ENCODE measurements at places on chromosomes 12 and 14.
A peak's percentile ranks its signal among the peaks of the same experiment; 100 is the strongest.

- DNase-seq: no peak
Measured at GRCh38 chr12:14278294-14278953, 87.1 kb upstream of the ATF7IP start.

- DNase-seq: peak; percentile 27
Measured at GRCh38 chr12:66048835-66049537, 81.6 kb downstream of the LLPH start.

- no peak for DNase-seq
Measured at GRCh38 chr12:131047789-131048610, 94.3 kb downstream of the ADGRD1 start.

- no peak for DNase-seq
Measured at GRCh38 chr14:74627076-74627475, 15.0 kb upstream of the LTBP2 start.

- DNase-seq: no peak
Measured at GRCh38 chr14:91722386-91722785, 9.5 kb downstream of the CATSPERB start.

GRCh38 chr12:92628476-92628875 is 74.3 kb upstream of the PLEKHG7 start:
- no peak for DNase-seq

DNA sequence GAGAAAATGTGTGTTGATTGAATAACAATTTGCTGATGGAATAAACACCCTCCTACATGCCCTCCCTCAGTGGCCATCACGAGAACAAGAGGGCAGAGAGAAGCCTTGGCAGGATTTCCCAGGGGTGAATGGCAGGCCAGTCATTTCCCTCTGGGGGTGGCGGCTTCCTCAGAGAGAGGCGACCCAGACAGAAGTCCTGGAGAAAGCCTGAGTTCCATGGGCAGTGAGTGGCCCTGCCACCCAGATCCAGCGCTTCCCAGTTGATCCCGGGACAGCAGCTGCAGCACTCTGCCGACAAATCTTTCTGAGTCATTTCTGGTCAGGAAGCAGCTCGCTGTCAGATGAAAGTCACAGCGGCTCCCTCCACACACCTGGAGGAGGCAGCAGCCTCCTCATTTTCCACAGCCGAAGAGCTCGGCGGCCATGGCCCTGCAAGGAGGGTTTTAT is 123.0 kb downstream of the SCARB1 start:
- DNase-seq: no peak

- no peak for DNase-seq
Measured at GRCh38 chr12:47798382-47798948, 21.2 kb downstream of the HDAC7 start.

GRCh38 chr14:64025479-64025878 is 172.7 kb downstream of the SYNE2 start:
- DNase-seq: no peak

DNA sequence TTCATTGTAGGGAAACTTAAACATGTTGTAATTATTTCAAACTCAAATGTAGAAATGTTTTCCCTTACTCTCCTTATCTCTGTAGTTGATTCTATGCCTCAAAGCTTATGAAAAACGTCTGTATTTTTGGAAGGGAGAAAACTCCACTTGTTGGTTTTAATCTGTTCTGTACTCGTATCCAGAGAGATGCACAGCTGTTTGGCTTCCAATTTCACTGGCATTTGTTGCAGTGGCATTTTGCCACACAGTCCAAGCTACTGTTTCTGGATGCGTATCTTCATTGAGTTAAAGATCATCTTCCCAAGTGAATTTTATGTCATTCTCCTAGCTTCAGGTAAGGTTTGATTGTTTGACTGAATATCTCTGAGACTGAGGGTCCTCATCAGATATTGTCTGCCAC is 481.4 kb downstream of the TRHDE start:
- no peak for DNase-seq

- DNase-seq: no peak
Measured at GRCh38 chr12:15982471-15982870, 71.3 kb downstream of the DERA start.

DNA sequence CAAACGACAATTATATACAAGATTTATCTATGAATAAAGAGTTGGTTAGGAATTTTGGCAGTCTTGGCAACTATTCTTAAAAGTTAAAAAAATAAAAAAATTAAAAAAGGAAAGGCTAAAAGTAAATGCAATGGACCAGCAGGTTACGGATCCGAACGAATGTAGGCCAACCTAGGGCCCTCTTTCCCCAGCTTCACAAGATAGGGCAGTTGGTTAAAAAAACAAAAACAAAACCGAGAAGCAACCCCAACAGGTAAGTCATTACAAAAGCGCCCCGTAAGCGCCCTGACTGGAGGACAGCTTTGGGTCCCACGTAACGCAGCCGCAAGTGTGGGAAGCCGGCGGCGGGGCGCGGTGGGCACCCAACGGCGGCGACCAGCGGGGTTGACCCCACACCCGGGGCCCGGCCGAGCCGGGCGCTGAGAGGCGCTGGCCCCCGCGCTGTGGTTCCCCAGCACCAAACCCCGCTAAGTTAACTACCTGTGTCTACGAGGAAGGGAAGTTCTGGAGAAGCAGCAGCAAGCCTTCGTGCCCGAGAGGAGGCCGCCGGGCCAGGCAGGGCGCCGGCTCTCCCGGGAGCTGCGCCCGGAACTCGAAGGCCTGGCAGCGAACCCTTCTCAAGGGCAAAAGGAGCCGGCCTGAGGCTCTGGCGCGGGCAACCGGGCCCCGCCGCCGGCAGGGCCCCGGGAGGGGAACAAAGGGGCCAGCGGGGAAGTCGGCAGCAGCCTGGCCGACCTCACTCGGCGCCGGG is 882 bp downstream of the HECTD1 start:
- peak; percentile 82 for DNase-seq

DNA sequence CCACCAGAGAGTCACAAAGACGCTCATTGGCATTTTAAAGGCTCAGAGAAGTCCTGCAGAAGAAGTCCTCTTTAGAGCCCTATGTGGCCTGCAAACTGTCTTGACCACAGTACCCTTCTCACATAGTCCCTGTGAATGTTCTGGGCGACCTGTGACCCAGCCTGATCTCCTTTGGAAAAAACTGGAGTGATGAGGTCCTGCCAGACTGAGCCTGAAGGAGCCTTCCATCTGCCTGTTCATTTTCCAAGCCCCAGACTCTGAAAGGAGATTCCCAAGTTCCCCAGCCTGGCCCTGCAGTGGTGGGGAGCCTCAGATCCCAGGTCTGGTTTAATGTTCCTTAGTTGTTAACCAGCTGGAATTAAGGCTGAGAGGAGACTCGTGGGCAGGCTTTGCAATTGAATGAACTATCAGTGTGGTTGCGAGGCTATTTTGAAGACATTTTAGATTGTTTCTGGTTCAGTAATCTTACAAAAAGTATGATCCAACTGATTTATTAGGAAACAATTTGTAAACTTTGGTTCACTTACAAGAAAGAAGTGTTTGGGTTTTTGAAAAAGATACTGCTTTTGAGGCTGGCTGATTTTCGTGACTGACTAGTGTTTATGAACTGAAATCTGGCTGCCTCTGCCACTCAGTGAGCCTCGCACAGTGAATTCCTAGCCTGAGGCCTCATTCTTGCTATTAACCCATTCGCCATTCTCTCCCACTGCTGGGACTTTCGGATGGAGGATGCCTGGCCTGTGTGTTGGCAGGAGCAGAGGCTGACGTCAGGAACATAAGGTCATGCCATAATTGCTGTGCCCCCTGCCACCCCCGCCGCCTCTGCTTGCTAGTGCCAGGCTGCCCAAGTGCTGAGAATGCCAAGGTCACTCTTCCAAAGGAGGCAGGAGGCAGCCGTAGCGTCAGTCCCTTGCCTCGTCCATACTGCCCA is 249.0 kb downstream of the CACNA1C start:
- no peak for DNase-seq

Measured in HuH-7.5 (cell line).